Stimulated activated CD8-positive, alpha-beta memory T cell treated with anti-CD3 and anti-CD28 coated beads, Interleukin-15, amount 100 ng/mL, for 4 hours (primary cell): ENCODE measurements at places on chromosomes 6 and 20.

- DNase-seq, result no peak
These were observed 603.0 kb upstream of the NRSN1 start for GRCh38 chr6:23522792-23523547.

DNA sequence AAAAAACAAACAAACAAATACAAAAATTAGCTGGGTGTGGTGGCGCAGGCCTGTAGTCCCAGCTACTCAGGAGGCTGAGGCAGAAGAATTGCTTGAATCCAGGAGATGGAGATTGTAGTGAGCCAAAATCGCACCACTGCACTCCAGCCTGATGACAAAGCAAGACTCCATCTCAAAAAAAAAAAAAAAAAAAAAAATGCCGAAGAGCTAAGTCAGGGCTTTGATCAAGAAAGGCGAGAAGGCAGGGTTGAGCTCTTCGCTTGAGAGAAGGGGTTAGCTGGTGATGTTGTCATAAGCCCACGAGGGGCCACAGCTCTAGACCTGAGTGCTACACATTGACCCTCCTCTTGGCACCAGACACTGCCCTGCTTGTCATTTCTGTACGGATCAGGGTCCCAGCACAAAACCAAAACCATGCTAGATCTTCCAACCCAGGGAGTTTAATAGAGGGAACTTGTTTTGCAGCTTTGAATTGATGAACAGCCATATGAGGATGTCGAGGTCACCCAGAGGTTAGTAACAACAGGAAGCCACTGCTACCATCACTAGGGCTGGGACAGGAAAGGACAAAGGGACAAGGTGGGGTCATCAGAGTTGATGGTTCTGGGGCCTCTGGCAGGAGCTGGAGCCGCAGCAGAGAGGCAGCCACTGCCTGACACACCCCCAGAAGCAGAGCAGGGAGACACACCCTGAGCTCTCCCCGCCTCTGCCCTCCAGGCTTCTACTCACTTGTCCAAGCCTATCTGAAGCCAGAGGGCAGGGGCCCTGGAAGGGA, 122.7 kb downstream of the SNX5 start:
- no peak for DNase-seq

DNA sequence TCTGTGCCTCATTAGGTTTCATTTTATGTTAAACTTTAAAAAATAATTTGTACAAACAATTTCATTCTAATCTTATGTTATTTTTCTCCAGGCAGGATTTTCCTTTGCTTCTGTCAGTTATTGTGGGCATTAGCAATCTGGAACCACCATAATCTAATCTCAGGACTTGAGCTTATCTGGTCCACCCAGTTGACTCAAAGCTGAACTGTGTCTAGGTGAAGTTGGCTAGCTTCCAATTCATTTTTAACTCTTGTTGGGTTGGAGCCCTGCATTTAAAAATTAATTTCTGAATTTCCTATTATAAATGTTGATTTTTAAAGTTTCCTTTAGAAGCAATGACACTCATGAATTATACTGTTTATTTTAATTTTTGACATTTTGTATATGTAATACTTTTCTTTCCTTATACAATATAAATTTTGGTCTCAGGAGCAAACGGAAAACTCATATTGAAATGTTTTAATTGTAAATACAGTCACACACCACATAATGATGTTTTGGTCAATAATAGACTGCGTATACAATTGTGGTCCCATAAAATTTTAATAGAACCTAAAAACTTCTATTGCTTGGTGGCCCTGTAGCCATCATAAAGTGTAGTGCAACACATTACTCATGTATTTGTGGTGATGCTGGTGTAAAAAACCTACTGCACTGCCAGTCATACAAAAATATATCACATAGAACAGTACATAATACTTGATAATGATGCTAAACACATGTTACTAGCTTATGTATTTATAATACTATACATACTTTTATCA, 121.3 kb downstream of the CLVS2 start:
- no peak for DNase-seq

GRCh38 chr20:44683263-44684046, 31.7 kb upstream of the CCN5 start:
- peak; percentile 25 for DNase-seq

DNA sequence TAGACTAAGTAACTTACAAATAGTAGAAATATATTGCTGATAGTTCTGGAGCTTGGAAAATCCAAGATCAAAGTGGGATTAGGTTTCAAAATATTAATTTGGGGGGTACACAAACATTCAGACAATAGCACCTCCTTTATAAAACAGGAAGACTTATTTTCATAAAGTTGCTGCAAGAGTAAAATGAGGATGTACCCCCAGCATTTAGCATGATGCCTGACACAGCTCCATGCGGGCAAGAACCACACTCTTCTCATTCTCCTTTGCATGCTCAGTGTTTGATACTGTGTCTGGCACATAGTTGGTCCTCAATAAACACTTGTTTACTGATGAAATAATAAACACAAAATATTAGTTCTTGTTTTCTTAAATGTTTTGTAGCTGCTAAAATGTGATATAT, 332.9 kb downstream of the TFAP2A start:
- DNase-seq, result no peak

- no peak for DNase-seq
These were observed 27.5 kb upstream of the MARCKS start for GRCh38 chr6:113829696-113830045.

DNA sequence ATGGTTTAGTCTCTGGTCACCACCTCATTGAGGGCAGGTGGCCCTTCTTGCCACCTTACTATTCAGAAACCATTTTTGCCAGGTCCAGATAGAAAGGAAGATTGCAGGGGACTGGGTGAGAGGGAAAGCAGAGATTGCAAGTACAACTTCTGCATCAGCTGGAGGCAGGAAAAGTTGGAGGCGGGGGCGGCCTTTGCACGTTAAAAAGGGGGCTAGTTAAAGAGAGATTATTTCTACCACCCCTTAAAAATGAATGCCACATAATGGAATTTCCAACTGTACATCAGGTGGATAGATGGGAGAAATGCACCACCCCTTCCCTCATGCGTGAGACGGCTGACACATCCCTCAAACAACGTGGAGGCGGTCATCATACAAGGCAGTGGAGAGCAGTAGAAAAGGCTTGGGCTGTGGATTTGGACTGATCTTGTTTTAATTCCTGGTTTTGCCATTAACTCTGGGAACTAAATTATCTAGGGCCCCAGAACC, 95.4 kb upstream of the CNKSR3 start:
- no peak for DNase-seq

- DNase-seq, result no peak
These were observed at the start of gene TBXT for GRCh38 chr6:166167801-166168615. Gene TBXT, minus strand, starts transcription at chr6:166167851. Its CDS starts 260 bp downstream, at chr6:166167591.

- DNase-seq, result no peak
These were observed 1.3 kb downstream of the HIVEP2 start for GRCh38 chr6:142943711-142944123.

GRCh38 chr6:116472706-116473105, 11.5 kb downstream of the CALHM6 start:
- no peak for DNase-seq

GRCh38 chr20:20373091-20373571, 5.2 kb downstream of the INSM1 start:
- DNase-seq, result no peak

DNA sequence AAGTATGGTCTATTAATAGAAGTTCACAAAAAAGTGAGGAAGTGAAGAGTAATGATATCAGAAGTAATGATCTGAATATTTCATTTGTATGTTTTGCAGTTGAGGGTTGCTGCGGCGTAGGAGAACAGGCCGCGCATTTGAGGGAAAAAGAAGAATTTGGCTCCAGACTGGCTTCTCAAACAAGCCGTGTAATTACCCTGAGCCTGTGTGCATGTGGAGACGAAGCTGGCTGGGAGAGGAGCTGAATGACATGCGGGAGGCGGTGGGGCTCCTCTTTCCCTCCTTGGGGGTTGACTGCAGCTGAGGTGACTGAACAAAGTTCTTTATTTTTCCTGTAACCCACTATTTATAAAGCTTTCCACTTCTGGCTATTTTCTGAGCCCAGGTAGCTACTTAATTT, 115.5 kb upstream of the AFDN start:
- no peak for DNase-seq

DNA sequence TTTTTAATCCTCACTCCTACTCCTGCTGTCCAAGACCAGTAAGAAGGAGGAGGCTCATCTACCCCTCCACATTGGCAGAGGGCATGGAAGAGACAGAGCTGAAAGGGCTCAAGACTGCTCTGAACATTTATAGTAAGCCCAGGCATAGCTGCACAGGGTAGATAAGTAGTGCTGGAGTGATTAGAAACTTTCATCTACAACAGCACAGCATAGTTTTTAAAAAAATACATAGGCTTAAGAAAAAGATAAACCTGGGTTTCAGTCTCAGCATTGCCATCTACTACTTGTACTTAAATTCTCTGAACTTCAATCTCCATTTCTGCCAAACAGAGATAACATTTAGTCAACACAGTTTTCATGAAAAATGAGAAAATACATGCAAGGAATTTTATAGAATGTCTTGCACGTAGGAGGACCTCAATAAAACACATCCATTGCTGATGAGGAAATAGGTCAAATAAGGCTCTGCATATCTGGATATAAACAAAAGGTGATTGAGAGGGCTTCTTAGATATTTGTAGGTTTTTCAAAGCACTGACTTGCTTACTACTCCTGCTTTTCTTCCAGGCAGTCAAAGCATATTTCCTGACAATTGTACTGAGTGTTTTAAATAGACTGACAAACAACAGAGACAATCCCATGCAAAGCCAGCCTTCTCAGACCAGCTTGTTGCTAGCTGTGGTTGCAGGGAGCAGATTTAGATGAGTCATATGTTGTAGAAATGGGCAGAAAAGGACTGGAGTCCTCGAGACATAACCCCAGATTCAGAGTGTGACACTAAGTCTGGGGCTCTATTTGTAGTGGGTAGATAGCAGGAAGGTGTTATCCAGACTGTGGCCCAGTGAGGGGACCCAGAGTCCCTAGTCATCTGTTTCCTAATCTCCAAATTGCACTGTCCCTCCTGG, 107.4 kb upstream of the TAB2 start:
- DNase-seq, result no peak

- no peak for DNase-seq
These were observed 1729.5 kb downstream of the GRIK2 start for GRCh38 chr6:103122766-103123601.

GRCh38 chr20:54097236-54097529, 26.8 kb upstream of the BCAS1 start:
- DNase-seq, result no peak

DNA sequence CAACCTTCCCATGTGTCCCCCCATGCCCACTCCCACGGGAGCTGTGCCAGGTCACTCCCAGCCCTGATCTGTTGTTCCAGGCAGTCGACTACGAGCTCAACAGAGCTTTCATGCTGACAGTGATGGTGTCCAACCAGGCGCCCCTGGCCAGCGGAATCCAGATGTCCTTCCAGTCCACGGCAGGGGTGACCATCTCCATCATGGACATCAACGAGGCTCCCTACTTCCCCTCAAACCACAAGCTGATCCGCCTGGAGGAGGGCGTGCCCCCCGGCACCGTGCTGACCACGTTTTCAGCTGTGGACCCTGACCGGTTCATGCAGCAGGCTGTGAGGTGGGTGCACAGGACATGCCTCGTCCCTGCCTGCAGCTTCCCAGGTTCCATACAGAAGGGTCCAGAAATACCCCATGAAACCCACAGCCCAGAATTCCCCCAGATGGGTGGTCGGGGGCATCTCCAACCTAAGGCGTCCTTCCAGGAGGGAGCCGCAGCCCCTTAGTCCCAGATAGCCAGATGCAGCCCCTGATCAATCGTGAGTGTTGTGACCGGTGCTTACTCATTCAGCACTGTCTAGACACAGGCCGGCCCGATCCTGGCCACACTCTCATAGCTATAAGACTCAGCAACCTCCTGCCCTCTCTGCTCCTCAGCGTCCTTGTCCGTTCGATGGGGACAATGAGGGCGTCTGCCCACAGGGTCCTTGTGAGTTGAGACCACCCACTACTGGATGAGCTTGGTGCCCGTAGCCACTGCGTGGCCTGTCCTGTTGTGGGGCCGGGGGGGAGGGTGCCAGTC, 142.1 kb downstream of the TAF4 start:
- DNase-seq, result no peak

DNA sequence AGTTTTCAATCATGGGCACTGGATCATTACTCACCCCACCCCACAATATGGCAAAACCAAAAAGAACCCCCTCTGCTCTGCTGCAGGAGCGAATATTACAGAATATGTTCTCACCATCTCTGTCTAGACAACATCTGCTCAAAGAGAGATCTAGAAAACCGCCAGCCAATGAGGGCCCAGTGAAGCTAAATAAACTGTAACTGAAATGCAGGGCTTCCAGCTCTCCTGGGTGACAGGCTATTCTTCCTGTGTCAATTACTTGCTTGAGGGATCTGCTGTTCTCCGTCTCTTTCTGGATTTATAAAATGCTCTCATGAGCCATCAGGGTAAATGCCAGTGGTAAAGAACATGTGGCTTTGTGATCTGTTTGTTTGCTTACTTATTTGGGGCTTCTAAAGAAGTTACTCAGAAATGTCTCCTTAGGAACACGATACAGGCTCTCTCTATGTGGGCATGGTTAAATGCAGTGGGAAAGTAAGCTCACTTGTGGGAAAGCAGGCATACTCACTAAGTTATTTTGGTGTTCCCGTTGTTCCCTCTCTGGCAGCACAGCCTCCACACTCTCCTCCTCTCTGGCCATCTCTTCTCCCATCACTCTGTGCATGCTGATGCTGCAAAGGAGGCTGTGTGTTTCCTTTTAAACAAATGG, 44.8 kb downstream of the TTI1 start:
- DNase-seq, result no peak

DNA sequence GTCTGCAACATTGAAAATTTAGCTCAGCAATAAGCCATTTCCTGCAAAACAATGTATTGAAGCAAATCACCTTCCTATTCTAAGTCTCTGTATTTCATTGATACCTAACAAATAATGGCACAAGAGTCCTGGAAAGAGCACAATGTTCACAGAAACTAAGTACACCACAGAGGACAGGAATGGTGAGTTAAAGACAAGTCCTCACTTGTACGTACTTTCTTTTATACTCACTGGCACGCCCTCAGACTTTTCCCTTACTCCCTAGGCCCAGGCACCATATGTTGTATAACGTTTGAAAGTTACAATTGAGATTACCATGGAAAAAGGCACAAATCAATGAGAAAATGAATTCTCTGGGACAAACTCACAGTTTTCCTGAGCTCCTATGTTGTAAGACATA, 683.0 kb upstream of the MANEA start:
- DNase-seq, result no peak

DNA sequence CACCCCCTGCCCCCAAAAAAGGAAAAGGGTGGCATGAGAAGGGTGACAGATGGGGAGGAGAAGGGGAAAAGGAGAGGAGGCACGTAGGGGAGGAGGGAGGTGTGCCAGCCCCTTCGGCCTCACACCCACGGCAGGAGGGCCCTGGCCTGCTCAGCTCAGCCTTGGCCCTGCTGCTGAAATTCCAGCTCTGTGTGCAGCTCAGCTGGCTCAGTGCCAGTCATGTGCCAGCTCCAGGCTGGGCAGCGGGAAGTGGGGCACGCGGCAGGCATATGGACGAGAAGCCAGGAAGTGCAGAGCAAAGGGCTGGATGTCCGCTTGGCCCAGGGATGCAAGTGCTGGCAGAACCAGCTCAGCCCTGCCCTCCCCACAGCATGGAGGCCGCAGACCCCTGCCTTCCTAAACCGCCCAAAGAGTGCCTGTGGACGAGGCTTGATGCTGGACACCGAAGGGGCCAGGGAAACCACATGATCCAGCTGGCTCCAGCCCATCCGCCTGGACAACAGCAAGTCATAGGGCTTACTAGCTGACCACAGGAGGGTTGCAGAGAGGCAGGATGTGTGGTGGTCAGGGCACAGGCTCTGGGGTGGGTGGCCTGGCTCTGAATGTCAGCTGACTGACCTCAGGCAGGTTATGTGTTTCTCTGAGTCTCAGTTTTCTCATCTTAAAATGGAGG, 60.2 kb downstream of the NOL4L start:
- no peak for DNase-seq

- DNase-seq, result no peak
These were observed 56.7 kb upstream of the MRAP2 start for GRCh38 chr6:83976871-83977270.
